Chondrocyte (in vitro differentiated cells): ENCODE measurements at places on chromosomes 2 and 18.

- no peak for DNase-seq
Measured at GRCh38 chr18:60053747-60054304, 154.0 kb downstream of the PMAIP1 start.

DNA sequence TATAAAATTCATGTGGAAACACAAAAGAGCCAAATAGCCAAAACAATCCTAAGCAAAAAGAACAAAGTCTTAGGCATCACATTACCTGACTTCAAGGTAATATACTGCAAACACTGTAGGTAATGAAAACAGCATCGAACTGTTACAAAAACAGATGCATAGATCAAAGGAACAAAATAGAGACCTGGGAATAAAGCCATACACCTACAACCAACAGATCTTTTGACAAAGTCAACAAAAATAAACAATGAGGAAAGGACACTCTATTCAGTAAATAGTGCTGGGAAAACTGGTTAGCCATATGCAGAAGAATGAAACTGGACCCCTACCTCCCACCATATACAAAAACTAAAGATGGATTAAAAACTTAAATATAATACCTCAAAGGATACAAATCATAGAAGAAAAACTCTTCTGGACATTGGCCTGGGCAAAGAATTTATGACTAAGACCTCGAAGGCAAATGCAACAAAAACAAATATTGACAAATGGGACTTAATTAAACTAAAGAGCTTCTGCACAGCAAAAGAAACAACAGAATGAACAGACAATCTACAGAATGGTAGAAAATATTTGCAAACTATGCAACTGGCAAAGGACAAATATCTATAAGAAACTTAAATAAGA, 218.0 kb downstream of the PHLPP1 start:
- no peak for DNase-seq

GRCh38 chr18:79234438-79234837, 161.3 kb upstream of the NFATC1 start:
- DNase-seq: no peak

GRCh38 chr2:28413899-28414295, 21.2 kb downstream of the FOSL2 start:
- no peak for DNase-seq

DNA sequence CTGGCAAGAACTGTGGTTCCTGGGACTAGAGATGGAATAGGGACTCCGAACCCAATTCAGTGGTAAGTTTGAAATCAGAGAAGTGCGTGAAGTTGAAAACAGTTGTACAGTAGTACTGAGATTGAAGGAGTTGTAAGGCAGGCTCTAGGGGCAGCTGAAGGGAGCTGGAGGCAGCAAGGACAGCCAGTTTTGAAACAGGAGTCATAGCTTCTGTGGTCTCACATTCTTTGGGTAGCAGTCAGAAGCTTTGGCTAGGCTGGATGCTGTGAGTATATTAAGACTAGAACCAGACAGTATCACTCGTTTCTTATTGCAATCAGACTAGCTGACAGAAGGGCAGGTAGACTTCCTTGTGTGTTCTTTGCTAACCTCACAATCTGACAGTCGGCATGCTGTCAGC, 64.5 kb upstream of the ADAM23 start:
- no peak for DNase-seq

DNA sequence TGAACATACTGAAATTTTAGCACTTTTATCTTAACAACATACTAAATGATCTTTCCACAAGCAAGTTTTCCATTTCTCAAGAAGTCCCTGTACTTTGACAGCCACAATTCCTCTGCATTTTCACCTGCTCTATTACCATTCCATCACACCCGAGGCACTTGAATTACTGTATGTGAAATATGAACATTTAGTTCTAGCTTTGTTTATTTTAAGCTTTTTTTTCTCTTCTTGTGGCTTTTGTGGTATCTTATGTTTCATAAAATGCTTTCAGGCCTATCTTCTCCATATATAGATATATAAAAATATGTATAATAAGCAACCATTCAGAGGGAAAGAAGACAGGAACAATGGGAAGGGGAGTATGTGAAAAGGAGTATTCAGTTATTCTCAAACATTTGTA, 693.9 kb downstream of the SATB2 start:
- DNase-seq: no peak

GRCh38 chr18:21672521-21673267, 31.9 kb downstream of the ABHD3 start:
- no peak for DNase-seq

GRCh38 chr2:239261356-239261755, 139.5 kb downstream of the HDAC4 start:
- no peak for DNase-seq

DNA sequence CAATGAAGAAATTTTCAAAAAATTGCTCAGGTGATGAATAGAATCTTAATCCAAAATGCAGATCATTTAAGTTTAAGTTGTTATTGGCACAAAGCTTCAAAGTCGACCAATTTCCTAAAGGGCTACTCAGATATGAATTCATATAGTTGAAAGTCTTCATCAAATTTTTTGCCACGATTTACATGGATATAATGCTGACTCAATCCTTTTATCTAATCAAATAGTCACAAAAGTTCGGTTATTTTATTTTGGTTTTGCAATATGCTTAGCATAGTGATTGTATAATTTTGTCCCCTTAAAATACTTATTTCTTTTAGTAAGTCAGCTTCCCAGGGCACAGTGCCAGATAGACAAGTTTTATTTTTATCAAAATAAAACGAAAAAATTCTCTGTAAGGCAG, 227.3 kb downstream of the CD226 start:
- no peak for DNase-seq

GRCh38 chr2:118774458-118775133, 72.9 kb downstream of the EN1 start:
- no peak for DNase-seq

GRCh38 chr2:96877042-96877451, 7.2 kb upstream of the SEMA4C start:
- DNase-seq: no peak

DNA sequence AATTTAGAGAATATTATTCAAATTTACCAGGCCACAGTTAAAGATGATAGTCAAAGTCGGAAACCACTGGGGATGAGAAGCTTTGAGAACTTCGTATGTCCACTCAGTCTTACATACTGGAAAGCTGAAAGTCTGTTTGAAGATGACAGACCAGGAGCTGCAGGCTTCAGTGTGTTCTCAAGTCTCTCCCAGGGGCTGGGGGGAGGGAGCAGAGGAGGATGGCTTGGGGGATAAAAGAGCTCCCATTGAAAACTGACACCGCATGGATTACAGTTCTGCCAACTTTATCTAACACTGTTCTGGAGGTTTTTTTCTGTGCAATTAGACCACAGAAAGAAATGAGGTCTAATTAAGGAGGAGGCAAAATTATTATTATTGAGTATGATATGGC, 170.5 kb upstream of the ALKAL2 start:
- no peak for DNase-seq

GRCh38 chr2:166338831-166339339, 36.9 kb downstream of the SCN9A start:
- DNase-seq: no peak

DNA sequence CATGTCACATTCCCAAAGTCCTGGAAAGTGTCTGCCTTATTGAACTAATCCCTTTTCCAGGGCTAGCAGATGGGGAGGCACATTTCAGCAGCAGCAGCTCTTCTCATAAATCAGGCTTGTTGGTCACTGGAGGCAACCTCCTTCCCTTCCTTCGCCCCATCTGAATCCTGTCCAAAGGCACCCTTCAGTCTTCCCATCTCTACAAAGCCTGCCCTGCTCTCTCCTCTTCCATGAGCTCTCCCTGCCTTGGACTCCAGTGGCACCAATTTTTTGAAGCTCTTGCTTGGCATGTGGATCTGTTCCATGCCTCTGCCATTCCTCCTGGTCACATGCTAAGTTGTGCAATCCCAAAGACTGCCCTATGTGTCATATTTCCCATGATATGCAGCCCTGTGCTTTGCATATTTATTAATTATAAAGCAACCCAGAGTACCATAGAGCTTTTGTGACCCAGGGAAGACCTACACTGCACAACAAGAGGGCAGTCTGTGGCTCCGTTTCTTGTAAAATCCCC, 70.3 kb downstream of the ANTXR1 start:
- no peak for DNase-seq

DNA sequence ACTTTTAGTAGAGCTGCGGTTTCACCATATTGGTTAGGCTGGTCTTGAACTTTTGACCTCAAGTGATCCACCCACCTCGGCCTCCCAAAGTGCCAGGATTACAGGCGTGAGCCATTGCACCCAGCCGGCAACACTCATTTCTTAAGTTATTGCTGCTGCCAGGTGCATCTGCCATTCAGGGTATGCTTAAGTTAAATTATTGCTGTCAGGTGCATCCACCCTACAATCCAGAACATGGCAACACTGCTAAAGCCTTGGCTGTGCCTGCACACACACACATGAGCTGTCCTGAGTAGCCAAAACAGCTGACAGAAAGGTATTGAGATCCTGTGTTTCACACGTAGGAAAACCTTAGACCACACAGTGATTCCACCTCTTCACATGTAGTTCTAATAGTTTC, 148.2 kb downstream of the FAM161A start:
- DNase-seq: no peak

DNA sequence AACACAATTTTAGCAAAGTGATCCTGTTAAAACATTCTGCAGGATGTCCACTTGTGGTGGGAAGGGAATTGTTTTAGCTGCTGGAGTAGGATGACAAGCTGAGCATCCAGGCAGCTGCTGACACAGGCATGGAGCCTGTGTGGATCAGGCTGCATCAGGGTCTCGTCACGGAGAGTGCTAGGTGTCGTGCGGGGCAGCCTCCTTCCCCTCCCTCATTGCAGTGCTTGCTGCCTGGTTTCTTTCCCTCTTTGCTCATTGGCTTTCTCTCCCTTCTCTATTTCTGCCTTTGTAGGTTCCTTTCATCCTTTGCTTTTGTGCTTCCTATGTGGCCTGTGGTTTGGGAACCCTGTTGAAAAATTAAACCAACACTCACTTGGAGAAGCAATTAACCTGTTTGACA, 172.9 kb downstream of the TPGS2 start:
- no peak for DNase-seq

GRCh38 chr2:121626777-121627524, 22.3 kb downstream of the CLASP1 start:
- DNase-seq: no peak

DNA sequence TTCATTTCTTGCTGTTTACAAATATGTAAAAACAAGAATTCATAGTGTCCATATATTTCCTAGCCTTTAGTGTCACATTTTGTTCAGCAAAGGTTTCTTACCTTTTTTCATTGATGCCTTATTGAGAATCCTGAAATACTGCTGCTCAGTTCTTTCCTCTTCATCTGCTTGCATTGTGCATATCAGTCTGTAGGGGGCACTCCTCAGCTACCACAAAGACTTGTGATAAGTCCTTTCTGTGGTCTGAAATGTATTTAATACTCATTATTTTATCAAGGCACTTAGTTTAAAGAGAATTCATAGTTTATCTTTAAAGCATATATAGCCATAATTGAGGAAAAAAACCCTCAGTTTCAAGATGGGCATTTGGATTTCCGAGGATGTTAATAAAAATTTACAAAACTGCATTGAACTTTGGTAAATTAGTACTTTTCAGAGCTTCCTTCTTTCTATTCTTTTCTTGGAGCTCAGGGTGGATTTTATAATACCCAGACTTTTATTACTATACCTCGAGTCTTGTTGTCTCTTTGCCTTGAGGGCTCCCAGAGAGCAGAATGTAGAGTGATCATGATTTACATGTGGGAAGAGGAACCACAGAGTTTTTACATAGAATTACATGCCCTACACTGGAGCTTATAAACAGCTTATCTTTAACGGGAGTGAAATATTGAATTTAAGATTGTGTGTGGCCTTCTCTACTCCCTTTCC, 570.1 kb downstream of the PLCL1 start:
- no peak for DNase-seq

DNA sequence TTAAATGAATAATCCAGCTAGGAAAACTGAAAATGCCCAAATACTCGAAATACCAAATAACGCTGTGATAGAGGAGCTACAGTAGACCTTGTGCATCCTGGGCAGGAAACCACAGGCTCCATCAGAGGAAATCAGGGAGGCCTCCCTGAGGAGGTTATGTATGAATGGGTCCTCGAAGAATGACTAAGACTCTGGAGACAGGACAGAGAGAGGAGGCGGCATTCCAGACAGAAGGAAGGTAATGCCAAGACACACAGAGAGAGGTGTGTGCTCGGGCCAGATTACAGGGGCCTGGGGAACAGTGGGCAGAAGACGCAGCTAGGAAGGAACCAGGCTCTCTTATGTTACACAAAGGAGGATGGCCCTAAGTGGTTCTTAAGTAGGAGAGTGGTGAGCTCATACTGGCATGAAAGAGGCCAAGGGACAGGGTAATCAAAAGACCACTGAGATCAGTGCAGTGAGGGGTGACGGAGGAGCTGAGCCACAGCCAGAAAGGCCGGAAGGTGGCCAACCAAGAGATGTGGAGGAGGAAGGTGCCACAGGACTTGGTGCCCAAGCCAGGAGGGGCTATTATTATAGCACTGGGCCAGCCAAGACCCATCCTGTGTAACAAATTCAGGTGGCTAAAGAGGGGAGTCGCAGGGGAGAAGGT, 9.9 kb downstream of the ST3GAL5 start:
- DNase-seq: no peak

DNA sequence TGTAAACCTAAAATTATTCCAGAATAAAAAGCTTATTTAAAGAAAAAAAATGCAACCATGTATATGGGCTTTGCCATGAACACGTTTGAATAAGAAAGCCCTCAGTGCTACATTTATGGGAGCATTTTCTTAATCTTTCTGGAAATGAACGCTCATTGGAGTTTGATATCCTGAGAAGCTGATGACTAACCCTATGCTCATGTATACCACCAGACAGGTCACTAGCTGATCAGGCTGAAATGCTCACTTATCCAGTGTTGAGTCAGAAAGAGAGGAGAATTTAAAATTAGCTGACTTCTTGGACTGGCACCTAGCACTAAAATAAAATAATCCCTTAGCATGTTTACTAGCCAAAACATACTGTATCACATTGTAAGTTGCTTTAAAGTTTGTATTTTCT, 254.9 kb upstream of the SIX3 start:
- no peak for DNase-seq

GRCh38 chr2:101329026-101329425, 20.5 kb upstream of the RNF149 start:
- no peak for DNase-seq
